ENCODE measurements at places on chromosomes 1 and 21. TPM values are rescaled to one million over a fixed set of nuclear protein-coding genes. Genes with fewer than 3 reads are reported as not detected.

DNA sequence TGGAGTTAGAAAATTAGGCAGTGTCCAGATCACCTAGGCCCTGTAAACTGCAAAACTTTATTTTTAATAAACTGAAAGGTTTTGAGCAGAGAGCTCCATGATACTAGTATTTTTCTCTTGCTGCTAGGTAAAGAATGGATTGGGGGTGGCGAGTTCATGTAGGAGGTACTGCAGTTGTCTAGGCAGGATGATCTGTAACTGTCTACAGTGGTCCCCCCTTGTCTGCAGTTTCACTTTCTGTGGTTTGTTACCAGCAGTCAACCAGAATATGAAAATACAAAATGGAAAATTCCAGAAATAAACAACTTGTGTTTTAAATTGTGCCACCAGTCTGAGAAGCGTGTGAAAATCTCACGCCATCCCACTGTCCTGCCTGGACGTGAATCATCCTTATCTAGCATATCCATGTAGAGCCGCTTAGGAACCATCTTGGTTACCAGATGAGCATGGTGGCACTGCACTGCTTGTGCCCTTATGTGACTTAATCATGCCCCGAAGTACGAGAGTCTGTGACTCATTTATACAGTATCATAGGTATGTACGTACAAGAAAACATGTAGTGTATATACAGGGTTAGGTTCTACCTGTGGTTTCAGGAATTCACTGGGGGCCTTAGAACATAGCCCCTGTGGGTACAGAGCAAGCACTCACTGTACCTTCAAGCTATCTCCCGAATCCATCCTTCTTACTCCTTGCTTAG lies 94.2 kb downstream of the AHCTF1 start:
- no peak overlapping the region for H3K4me3 ChIP-seq
- no peak for DNase-seq
- H3K27ac ChIP-seq = no peak overlapping the region
- H3K36me3 ChIP-seq = peaks cover 6% of the 10 kb centered on the region
- peaks cover 8% of the 10 kb centered on the region for H3K4me1 ChIP-seq

- no peaks in the 10 kb centered on the region for H3K36me3 ChIP-seq
- peaks cover 17% of the 10 kb centered on the region for H3K4me1 ChIP-seq
- peak overlapping the region; percentile 60 for H3K27ac ChIP-seq
- H3K27me3 ChIP-seq = no peaks in the 10 kb centered on the region
These were observed 742 bp downstream of the P3H1 start for GRCh38 chr1:42765832-42766740.

CRNN gene
- not detected for total RNA-seq

GRCh38 chr1:38561725-38562124 lies 297.8 kb downstream of the RRAGC start:
- H3K4me1 ChIP-seq = no peaks in the 10 kb centered on the region
- no peaks in the 10 kb centered on the region for H3K27me3 ChIP-seq
- no peaks in the 10 kb centered on the region for H3K36me3 ChIP-seq

CHRM3 gene
- 0.13 TPM for total RNA-seq

DNA sequence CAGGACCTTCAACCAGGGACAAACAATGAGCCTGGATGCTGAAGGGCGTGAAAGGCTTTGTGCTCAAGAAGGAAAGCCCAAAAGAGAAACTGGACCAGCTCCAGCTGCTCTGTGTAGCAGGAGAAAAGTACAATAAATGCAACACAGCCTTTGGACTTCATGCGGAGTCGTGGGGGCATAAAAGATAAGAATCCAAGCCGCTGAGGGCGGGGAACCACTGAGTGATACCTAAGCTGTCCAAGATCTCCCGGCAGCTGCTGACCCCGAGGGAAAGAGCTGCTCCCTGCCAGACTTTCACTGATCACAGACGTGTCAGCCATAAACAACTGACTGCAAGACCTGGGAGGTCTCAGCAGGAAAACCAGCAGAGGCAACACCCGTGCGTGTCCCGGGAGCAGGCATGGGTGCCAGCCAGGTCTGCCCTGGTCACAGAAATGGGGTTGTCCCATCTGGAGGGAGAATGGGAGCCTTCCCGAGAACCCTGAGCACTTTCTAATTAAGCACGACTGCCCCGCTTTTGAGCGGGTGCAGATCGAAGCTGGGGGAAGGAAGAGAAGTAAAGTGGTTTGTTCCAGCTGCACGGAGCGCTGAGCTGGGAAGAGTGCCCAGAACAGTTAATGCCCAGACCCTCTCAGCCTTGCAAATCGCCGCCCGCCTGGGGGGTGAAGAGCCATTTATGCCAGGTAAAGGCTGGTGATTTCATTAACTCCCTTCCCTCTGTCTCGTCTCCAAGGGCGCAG lies 68.3 kb upstream of the TARDBP start:
- peaks cover 11% of the 10 kb centered on the region for H3K4me1 ChIP-seq
- peak overlapping the region; percentile 45 for H3K4me3 ChIP-seq
- DNase-seq = no peak
- H3K27me3 ChIP-seq = no peaks in the 10 kb centered on the region
- H3K36me3 ChIP-seq = no peaks in the 10 kb centered on the region

C1orf185 gene
- not detected for total RNA-seq

DNA sequence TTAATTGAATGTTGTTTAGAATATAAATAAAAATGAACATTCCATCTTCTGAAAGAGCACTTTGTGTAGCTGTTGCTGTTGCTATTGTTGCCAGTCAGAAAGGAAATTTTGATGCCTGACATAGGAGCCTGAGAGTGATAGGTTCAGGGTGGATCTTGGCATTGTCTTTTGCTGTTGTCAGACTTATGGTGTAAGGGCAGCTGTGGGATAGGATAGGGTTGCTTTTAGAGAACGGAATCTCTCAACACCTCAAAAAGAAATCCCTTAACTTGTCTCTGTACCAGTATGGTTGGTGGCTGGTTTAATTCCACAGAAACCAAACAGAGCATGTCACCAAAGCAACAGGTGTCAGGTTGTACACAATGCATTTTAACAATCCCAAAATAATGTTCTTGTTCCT lies 62.7 kb downstream of the ESRRG start:
- no peak overlapping the region for H3K4me3 ChIP-seq
- H3K36me3 ChIP-seq = no peaks in the 10 kb centered on the region
- H3K27me3 ChIP-seq = no peaks in the 10 kb centered on the region

ITLN1 gene
- not detected for total RNA-seq

- no peak overlapping the region for H3K27ac ChIP-seq
- no peak overlapping the region for H3K4me3 ChIP-seq
- no peaks in the 10 kb centered on the region for H3K36me3 ChIP-seq
- H3K4me1 ChIP-seq = no peaks in the 10 kb centered on the region
- peaks cover 8% of the 10 kb centered on the region for H3K27me3 ChIP-seq
These were observed 231.9 kb downstream of the PTPRU start for GRCh38 chr1:29467989-29468900.

DNA sequence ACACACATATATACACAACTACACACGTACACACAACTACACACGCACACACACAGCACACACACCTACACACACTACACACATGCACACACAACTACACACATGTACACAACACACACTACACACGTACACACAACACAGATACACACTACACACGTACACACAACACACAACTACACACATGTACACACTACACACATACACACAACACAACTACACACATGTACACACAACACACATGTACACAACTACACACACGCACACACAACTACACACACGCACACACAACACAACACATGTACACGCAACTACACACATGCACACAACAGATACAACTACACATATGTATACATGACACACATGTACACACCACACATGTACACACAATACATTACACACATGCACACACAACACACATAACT lies 318.1 kb downstream of the CAMTA1 start:
- no peak for DNase-seq
- no peak overlapping the region for H3K27ac ChIP-seq
- no peak overlapping the region for H3K4me3 ChIP-seq
- no peaks in the 10 kb centered on the region for H3K27me3 ChIP-seq
